ENCODE measurements at places on chromosomes 7 and 10.
A peak's percentile ranks its signal among the peaks of the same experiment; 100 is the strongest.

- DNase-seq = no peak
These were observed 193.1 kb downstream of the FGFR2 start for GRCh38 chr10:121405096-121405495.

DNA sequence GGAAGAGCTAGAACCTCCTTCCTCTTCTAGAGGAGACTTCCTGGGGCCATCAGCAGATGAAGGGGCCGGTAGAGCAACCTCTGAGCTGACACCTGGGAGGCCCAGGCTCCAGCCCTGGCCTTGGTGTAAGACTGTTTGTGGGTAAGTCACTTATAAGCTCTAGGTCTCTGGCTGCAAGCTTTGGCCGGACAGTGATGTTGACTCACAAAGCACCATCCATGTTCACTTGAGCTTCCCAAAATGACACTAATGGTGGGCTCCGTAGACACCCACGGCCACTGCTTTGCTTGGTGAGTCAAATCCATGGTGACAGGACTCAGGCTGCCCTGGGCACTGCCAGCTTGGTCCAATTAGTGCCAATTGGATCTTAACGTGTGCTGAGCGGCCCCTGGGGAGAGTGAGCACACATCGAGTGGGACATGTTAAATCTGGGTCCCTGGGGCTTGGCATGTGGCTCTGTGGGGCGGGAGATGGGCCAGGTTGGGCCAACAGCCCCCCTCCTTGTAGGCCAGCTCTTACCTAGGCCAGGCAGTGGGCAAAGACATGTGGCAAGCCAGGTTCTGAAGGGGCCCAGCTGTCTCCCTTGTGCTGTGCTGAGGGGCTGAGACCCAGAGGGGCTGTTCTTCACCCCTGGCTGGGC, 16.7 kb downstream of the NEURL1 start:
- DNase-seq = no peak

- DNase-seq = no peak
These were observed 182.4 kb downstream of the MYOF start for GRCh38 chr10:93299606-93300287.

GRCh38 chr10:86512137-86512536, 9.5 kb downstream of the WAPL start:
- DNase-seq = no peak

- DNase-seq = no peak
These were observed 19.1 kb downstream of the DNAJB6 start for GRCh38 chr7:157355784-157356511.

DNA sequence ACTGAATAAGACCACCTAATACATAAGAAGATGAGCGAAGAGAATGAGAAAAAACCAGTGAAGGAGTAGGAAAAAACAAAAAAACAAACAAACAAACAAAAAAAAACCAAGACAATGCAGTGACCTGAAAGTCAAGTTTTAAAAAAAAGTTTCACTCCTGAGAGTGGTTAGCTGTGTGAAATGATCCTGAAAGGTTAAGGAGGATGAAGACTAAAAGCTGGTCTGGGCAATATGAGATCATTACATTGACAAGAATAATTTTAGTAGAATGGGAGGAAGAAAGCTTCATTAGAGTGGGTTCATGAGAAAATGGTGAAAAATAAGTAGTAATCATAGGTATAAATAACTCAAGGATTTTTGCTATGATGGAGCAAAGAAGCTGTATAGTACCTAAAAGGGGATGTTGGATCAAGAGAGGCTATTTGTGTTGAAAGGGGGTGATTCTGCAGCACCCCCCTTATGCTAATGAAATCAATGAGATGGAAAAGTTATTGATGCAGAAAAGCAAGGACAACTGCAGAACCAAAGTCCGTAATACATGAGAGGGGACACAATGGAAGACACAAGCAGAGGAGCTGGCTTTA, 80.2 kb downstream of the KMT2C start:
- no peak for DNase-seq

GRCh38 chr7:13829914-13830900, 159.3 kb downstream of the ETV1 start:
- no peak for DNase-seq

DNA sequence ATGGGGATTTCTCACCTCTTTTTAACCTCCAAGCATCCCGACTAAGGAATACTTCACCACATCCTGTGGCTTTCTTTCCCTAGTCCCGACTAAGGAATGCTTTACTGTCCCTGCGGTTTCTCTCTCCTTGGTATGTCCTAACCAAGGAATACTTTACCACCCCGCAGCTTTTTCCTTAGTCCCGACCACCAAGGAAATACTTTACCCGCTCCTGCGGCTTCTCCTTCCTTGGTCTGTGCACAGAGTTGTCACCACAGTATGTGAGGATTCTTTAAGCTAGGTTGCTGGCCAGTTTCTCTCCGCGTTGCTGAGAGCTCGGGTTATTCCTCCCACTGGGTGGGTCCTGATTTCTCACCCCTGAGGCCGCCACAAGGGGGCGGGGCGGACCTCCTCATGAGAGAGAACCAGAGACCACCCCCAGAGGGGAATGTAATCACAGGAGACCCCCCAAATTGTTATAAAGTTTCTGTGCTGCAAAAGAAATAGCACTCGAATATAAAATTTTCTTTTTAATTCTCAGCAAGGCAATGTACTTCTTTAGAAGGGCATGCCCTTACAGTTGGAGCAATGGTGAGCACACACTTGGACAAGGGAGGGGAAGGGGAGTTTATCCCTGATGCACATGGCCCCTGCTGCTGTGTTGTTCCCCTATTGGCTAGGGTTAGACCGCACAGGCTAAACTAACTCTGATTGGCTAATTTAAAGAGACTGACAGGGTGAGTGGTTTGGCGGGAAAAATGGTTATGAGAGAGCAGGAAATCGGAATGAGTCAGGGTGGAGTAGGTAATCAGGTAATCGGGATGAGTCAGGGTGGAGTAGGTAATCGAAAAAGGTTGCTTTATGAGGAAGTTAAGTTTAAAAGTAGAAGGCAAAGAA, 12.8 kb downstream of the SUGCT start:
- DNase-seq = no peak

DNA sequence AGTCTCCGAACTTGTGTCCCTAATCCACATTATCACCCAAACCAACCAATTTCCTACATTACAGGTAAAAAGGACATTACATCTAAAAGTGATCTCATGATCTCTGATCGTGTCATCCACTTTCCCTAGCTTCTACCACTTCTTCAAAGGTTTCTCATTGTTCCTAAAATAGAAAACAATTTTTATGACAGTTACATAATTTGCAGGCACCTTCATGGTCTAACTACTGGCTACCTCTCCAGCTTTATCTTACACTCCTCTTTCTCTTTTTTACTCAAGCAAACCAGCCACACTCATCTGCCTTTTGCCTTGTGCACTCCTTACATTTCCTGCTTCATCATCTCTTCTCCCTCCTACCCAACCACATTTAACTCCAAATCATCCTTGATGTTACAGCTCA, 886.7 kb upstream of the SORCS1 start:
- DNase-seq = no peak

- peak; percentile 65 for DNase-seq
These were observed 214.0 kb upstream of the PRSS1 start for GRCh38 chr7:142535123-142535779.

GRCh38 chr7:150374472-150374871, 4.7 kb upstream of the ZNF775 start:
- DNase-seq = no peak

GRCh38 chr10:100303724-100304319, 17.3 kb upstream of the BLOC1S2 start:
- DNase-seq = no peak

- DNase-seq = no peak
These were observed 237.7 kb upstream of the TMEM72 start for GRCh38 chr10:44673245-44673983.

- DNase-seq = no peak
These were observed 37.0 kb downstream of the KLF6 start for GRCh38 chr10:3747984-3748383.

DNA sequence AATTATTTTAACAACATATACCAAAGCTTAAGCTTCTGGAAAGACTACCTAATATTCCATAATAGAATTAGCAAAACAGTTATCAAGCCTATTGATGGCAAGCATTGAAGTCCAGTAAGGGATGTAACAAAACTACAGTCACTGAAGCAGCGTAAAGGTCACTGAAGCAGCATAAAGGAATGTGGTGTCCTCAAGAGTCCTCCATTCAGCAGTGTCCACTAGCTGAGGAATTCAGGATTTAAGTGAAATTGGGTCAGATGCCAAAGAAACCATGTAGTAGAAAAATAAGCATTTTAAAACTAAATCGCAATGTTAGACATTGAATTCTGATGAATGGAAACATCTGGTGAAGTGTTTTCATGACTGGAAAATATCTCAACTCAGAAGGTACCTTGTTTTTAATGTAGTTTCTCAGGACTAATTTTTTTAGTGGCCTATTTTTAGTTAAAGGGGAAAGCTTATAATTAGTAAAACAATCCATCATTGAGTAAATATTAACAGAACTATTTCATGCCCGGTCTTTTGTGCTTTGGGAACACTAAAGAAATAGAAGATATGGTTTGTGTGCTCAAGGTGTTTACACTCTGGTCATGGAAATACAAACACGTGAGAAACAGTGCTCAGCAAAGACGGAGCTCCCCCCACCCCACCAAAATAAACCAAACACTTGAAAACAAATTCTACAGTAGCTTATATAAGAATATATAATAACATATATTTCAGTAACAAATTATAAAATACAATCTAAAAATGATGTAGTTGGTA, 121.4 kb downstream of the CDK14 start:
- DNase-seq = no peak

GRCh38 chr7:106514881-106515280, 146.1 kb downstream of the CCDC71L start:
- DNase-seq = no peak

DNA sequence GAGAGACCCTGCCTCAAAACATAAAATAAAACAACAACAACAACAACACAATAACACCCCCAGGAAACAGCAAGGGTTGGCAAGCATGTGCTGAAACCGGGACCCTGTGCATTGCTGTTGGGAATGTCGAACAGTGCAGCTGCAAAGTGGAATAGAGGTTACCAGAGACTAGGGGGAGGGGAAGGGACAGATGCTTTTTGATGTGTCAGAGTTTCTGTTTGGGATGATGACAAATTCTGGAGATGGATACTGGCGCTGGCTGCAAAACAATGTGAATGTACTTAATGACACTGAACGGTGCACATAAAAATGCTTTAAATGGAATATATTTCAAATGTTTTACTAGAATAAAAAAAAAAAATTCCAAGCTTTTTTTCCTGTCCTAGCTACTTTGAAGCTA, 241.8 kb downstream of the TEX36 start:
- no peak for DNase-seq

DNA sequence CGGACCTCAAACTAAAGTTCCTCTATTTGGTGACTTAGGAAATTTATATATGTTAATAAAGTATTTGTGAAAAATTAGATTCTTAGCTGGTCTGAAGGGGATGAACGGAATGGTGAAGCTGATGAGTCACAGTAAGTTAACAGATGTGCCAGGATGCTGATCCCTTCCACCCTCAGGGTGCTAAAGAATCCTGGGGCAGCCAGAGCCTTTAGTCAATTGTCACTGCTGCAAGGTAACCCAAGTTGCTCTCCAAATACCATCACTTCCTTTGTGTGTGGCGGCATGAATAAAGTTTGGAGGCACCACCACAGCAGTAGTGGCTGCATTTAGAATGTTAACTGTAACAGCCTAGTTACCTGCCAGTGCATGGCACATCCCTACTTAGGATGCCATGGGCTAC, 222.6 kb upstream of the PPP1R3A start:
- DNase-seq = no peak
